Activated naive CD4-positive, alpha-beta T cell (primary cell): ENCODE measurements at places on chromosomes 4 and X.

DNA sequence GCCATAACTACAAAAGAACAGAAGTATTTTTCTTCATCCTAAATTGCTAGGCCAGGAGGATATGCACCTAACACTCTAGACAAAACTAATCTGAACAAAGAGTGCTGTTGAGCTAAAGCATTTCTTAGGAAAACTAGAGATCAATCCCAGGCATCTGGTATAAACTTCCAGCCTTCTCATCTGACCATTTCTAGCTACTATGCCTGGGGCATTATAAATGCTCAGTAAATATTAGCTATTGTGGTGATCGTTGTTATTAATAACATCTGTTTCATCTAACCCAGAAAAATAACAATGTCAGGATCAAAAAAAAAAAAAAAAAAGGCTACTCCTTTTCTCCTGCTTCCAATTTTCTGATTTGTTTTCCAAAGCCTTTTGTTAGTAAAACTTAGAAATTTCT is 7.7 kb upstream of the SLC10A6 start:
- no peak for DNase-seq

GRCh38 chr4:76758290-76758882 is 139.6 kb downstream of the SOWAHB start:
- no peak for DNase-seq

DNA sequence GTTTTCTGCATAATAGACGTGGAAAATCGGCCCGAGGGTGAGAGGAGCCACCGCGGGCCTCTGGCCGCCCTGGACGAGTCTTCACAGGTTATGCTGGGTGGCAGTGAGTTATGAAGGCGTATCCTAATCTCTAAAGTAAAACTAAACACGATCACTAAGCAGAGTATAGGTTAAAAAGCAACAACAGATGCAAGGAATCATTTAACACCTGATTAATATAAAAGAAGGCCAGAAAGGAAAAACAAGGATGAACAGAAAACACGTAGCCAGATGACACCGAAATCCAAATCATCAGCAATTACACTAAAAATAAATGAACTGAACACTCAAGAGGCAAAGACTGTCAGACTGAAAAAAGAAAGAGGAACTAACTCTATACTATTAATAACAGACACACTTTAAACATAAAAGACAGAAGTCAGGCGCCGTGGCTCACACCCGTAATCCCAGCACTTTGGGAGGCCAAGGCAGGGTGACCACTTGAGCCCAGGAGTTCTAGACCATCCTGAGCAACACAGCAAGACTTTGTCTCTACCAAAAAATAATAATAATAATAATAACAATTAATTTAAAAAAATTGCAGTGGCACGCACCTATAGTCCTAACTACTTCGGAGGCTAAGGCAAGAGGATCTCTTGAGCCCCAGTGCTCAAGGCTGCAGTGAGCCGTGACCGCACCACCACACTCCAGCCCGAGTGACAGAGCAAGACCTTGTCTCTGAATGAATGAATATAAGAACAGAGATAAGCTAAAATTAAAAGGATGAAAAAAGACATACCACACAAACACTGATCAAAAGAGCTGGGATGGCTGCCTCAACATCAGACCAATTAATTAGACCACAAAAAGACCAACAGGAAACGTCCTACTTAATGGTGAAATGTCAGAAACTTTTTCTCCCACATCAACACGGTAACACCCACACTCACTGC is 30.0 kb downstream of the CTBP1 start:
- DNase-seq, result no peak

DNA sequence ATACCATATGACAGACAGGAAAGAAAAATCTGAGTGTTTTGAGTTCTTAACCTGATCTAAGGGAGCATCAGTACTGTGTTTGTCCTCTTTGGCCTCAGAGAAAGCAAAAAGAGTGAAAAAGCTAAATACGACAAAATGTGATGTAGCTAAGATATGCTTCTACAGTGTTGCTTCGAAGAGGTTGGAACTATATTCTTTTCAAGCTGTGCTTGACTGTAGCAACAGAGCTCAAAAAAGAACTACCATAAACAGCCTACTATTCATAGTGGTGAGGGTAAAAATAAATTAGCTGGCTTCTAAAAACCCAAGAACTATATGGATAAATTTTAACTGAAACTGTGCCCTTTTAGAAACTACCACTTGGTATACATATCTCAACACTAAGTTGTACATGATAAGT is 881.8 kb upstream of the PCDH10 start:
- no peak for DNase-seq

GRCh38 chr4:86775061-86775460 is 74.1 kb downstream of the SLC10A6 start:
- no peak for DNase-seq

DNA sequence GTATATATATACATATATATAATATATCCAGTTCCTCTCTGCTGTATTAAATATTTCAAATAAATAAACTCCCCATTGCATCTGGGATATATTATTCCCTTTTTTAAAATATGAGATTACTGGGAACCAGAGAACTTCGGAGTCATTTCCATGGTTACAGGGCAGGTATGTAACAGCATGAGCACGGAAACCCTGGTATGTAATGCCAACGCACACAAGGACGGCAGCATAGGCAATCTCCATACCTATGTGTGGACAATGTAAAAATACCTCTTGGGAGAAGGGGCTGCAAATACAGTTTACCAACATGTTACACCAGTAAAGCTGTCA is 62.8 kb downstream of the NUDT10 start:
- DNase-seq, result no peak

GRCh38 chr4:83268491-83268890 is 16.1 kb downstream of the COQ2 start:
- no peak for DNase-seq

DNA sequence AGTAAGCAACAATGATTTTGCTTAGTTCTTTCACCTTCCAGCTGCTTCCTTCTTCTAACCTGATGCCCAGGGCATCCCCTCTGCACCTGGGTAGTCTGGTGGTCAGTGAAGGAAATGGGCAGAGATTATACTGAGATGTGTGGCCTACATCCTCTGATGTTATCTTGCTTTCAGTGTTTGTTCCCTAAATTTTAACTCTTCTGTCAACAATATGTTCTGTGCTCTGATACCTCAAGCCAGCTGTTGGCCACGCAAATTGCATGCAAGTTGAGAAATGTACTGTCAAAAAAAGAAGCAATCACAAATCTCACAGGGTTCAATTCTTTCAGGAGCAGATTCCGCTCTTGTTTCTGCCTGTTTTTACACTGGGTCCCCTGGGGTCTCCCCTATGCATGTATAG is 73.8 kb downstream of the FBXW7 start:
- DNase-seq, result no peak

GRCh38 chrX:100895365-100896075 is 21.4 kb upstream of the NOX1 start:
- DNase-seq, result no peak

DNA sequence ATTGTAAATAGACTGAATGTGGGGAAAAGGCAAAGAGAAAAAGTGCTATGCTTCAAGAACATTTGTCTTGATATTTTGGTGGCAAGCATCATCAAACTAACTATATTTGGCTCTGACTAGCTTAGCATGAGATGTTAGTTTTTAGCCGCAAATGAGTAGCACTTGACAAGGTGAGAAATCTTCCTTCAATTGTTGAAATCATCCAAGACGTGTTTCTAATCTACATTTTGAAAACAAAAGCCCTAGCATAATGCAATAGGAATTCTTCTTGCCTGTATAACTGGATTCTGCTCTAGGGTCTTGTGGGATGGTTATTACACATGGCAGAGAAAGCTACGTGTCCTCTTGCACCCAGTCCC is 92.5 kb downstream of the SORBS2 start:
- DNase-seq, result no peak

DNA sequence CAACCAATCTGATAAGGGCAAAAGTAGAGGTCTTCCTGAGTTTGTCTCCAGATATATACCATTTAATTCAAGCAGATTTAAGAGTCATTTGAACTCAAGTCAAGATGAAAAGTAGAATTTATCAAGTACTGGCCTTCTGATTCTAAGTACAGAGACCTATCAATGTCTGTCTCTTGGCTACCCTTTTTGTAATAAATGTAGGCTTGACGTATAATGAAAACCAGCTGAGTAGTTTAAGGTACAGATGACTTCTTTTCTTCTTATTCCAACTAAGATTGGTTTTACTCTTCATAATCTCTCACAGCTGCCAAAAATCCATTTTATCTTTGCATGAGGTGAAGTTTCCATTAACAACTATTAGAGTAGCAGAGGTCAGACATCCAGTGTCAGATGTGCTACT is 867.6 kb downstream of the FAT4 start:
- no peak for DNase-seq

GRCh38 chr4:27251771-27252170 is 391.1 kb downstream of the STIM2 start:
- DNase-seq, result no peak

- DNase-seq, result no peak
These were observed 179.0 kb downstream of the BEND2 start for GRCh38 chrX:18041656-18042055.

- no peak for DNase-seq
These were observed 137.3 kb upstream of the RPL34 start for GRCh38 chr4:108483079-108483478.

GRCh38 chrX:17596546-17597205 is 140.6 kb upstream of the SCML1 start:
- DNase-seq, result no peak

- DNase-seq, result no peak
These were observed 1499.7 kb upstream of the AGA start for GRCh38 chr4:178941975-178942374.
